ENCODE measurements at places on chromosomes 11 and 22.

DNA sequence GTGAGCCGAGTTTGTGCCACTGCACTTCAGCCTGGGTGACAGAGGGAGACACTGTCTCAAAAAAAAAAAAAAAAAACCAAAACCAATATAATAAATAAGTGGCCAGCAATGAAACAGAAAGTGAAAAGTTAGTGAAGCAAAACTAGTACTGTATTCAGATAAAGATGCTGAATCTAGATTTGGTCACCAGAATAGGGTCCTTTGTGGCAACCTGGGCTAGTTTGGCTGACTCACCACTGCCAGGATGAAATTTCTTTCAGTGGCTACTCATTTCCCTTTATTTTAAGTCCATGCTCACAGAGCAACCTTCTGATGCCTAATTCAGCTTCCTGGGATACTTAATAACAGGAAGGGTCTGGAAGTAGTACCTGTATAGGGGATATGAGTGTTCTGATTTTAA is 26.0 kb downstream of the LIMK2 start:
- no peaks in the 10 kb centered on the region for H3K36me3 ChIP-seq
- H3K4me3 ChIP-seq = no peak overlapping the region
- peaks cover 44% of the 10 kb centered on the region for H3K4me1 ChIP-seq

DNA sequence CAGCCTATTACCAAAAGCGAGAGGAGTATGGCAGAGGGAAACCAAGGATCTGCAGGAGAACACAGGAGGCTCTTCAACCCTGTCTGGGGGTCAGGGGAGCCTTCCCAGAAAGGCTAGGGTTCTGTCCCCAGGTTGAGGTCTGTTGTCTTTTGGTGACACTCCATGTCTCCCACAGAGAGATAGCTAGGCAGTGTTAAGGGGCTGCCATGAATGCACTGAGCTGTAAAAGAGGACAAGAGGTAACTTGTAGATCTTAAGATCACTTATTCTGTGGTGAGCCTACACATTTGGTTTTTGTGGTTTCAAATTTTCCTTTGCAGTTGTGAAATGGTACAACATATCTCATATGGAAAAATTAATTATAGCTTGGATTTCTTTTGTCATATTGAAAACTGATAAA is 6.0 kb upstream of the ACER3 start:
- no peak for DNase-seq
- H3K36me3 ChIP-seq = no peaks in the 10 kb centered on the region
- H3K27me3 ChIP-seq = no peaks in the 10 kb centered on the region
- H3K4me3 ChIP-seq = no peak overlapping the region

GRCh38 chr11:125939081-125939521 is 6.7 kb upstream of the VSIG10L2 start:
- H3K27me3 ChIP-seq = no peaks in the 10 kb centered on the region
- H3K4me3 ChIP-seq = no peak overlapping the region
- peaks cover 5% of the 10 kb centered on the region for H3K4me1 ChIP-seq
- DNase-seq = peak; percentile 16

- H3K4me1 ChIP-seq = no peaks in the 10 kb centered on the region
- H3K36me3 ChIP-seq = no peaks in the 10 kb centered on the region
- no peak overlapping the region for H3K4me3 ChIP-seq
- no peaks in the 10 kb centered on the region for H3K27me3 ChIP-seq
These were observed 96.1 kb downstream of the SYT9 start for GRCh38 chr11:7347611-7348431.

DNA sequence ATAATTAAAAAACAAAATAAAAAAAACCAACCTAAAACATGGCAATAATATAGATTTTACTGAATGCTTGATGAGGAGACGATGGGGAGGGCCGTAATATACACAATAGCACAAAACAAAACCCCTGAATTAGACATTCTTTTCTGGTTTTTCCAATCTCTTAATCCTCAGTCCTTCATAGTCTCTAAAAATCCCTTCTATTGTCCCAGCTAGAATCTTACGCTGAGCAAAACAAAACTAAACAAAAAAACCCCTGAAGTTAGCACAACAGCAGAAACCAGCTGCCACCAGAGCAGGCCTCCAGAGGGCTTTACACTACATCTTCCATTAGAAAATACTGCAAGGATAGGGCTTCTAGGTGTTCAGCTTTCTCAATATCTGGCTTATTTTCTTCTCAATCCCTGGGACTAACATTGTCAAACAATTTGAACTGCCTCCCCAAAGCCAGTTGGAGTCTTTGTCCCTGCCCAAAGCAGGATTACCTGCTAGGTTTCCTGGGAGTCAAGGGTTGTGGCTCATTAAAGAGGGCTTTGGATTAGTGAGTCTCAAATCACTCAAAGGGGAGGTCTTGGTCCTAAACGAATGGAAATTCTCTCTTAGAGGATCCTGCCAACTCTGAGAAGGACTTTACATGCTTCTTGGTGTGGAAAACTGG is 2.1 kb upstream of the RNF26 start:
- H3K36me3 ChIP-seq = peaks cover 13% of the 10 kb centered on the region
- H3K27ac ChIP-seq = no peak overlapping the region
- no peak overlapping the region for H3K4me3 ChIP-seq
- no peaks in the 10 kb centered on the region for H3K27me3 ChIP-seq

DNA sequence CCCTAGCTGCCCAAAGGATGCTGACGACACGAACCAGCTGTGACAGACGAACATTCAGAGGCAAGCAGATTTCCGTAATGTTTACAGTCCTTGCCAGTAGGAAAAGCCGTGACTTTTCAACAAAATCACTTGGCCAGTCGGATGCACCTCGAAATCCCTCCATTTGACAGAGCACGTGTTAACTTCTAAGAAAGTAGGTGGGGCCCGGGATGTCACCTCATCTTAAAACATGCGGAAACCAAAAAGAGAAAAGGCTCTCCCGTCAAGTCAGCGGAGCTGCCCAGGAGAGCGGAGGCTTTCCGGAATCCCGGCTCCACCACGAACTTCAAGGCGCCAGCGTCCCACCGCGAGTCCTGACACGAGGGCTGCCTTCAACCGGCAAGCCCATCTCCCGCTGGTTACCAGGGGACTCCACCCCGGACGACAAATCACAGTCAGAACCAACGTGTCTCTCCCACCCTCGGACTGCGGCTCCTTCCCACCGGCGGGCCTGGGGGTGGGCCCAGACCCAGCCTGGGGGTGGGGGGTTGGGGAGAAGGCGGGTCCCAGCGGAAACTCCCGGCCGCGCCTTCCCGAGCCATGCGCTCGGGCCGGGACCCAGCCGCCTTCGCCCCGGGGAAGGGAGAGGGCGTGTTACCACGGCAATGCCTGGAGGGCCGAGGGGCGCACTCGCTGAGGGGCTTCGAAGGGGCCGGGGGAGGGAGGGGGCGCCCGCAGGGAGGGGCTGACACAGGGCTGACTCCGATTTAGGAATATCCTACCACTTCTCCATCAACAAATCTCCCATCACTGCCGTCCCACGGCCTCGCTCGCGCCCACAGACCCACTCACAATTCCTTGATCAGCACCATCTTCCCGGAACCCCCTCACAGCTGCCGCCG is 475 bp downstream of the PITPNB start:
- H3K4me3 ChIP-seq = peak overlapping the region; percentile 96
- H3K4me1 ChIP-seq = peaks cover 18% of the 10 kb centered on the region
- DNase-seq = peak; percentile 26
- peak overlapping the region; percentile 79 for H3K27ac ChIP-seq
- H3K27me3 ChIP-seq = no peaks in the 10 kb centered on the region

GRCh38 chr11:59259867-59260475 is 47.2 kb upstream of the MPEG1 start:
- no peaks in the 10 kb centered on the region for H3K4me1 ChIP-seq
- H3K36me3 ChIP-seq = no peaks in the 10 kb centered on the region
- H3K27me3 ChIP-seq = no peaks in the 10 kb centered on the region

DNA sequence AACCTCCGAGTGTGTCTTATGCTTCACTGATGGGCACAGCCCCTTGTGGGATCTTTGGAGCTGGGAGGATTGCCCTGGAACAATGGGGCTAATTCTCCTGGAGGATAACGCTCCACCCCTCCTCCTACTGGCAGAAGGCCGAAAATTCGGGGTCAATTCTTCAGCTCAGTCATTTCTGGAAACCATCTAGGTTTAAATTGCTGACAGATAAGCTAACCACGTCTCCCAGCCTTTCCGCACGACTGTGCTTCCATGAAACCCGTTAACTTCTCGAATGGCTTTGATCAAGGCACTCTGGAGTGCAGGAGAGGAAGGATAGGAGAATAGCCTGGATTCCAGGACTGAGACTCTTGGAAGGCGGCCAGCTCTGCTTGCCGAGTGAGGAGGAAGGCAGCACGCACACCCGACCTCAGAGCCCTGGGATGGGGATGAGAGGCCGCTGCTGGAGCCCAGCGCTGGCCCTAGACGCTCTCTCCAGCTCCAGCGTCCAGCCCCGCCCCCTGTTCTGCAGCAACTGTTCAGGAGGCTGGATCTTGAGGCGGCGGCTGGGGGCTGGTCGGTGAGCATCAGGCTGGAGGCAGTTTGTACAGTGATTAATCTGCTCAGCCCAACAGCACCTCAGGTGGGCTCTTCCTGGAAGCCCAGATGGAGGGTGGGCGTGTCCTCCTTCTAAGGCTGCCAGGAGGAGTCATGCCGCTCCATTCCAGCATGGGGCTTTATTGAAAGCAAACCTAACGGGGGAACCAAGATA is 176.7 kb upstream of the NCAM1 start:
- no peak for DNase-seq
- H3K4me1 ChIP-seq = no peaks in the 10 kb centered on the region
- no peak overlapping the region for H3K27ac ChIP-seq
- peaks cover 3% of the 10 kb centered on the region for H3K27me3 ChIP-seq

DNA sequence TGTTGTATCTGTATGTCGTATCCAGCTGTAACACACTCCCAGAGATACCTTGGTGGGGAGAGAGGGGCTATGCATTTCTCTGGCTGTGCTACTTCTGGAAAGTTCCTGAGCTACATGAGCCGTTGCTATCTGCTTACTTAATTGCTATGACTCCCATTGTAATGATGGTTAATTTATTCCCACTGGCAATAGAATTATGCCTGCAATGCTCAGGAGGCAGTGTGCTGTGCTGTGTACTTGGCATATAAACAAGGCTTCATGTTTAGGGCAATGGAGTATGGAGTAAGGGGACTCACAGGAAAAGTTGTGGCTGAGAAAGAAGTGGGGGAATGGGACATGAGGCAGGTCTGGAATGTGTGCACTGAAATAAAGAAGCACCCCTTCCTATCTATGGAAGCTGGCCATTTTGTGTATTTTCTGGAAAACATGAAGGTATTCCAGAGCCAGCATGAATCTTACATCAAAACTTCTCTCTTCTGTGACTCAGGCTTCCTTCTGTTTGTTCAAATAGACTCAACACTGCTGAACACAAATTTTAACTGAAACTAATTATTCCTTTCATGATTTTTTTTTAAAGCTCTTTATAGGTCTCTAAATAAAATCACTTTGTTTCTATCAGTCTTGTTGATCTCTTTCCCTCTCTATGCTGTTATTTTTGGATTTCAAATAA is 40.6 kb downstream of the CD44 start:
- no peaks in the 10 kb centered on the region for H3K4me1 ChIP-seq
- H3K4me3 ChIP-seq = no peak overlapping the region
- H3K27me3 ChIP-seq = no peaks in the 10 kb centered on the region
- peaks cover 7% of the 10 kb centered on the region for H3K36me3 ChIP-seq
- DNase-seq = no peak

DNA sequence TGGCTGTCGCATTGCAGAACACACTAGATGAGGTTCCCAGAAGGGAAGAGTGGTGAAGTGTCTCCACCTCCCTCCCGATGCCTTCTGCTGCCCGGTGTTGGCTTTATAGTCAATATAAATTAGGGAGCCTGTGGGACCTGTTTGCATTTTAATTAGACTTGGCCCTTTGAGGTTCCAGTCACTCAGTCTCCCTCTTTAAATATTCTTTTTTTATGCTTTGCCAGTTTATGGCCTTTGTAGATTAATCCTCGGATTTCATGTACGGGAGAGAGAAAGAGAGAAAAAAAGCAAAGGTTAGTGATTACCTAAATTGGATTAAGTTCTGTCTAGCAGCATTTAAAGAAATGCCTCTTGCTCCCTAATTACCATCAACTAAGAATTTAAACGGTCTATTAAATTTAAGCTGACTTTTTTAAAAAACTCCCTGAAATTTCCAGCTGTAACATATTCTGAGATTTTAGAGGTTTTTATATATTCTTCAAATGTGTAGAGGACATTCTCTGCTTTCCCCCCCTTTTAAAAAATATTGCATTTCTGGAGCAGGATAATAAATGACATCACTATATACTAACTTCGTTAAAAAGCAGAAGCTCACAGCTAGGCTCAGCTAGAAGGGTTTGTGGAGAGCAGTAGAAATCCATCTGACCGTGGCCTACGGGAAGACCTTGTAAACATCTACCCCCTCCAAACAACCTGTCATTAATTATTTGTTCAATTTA is 84.4 kb downstream of the PRR5L start:
- peaks cover 5% of the 10 kb centered on the region for H3K4me1 ChIP-seq
- no peak overlapping the region for H3K4me3 ChIP-seq
- peaks cover 24% of the 10 kb centered on the region for H3K36me3 ChIP-seq
- H3K27me3 ChIP-seq = peaks cover 5% of the 10 kb centered on the region
- no peak for DNase-seq

DNA sequence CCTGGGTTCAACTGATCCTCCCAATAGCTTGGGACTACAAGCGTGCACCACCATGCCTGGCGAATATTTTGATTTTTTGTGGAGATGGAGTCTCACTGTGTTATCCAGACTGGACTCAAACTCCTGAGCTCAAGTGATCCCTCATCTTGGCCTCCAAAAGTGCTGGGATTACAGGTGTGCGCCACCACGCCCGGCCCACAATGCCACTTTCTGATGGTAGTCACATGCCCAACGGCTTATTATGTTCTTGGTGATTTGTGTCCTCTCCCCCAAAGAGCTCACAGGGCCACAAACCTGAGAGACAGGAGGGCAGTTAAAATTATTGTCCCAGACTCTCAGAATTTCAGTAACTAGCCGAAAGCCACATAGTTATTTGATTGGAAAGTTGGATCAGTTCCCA is 9.6 kb downstream of the GRIK4 start:
- H3K4me1 ChIP-seq = peaks cover 19% of the 10 kb centered on the region
- no peak overlapping the region for H3K4me3 ChIP-seq
- no peak overlapping the region for H3K27ac ChIP-seq
- DNase-seq = no peak
- no peaks in the 10 kb centered on the region for H3K36me3 ChIP-seq
- H3K27me3 ChIP-seq = peaks cover 6% of the 10 kb centered on the region

DNA sequence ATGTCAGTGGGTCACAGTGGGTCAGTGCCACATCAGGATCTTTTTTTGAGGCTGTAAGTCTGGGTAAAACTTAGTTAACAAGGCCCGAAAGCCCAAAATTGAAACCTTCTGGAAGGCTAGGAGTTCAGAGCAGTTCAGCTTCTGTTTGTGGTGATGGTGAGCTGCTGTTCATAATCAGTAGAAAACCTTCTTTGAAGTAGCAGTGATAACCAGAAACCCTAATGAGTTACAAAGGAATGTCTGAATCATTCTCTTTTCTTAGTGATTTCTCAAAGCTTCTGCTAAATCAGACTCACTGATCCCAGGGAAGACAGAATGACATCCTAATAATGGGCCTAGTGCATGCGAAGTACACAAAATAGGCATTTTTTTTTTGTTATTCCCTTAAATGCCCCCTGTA is 124.7 kb downstream of the PARVA start:
- DNase-seq = no peak
- H3K27ac ChIP-seq = no peak overlapping the region
- H3K27me3 ChIP-seq = no peaks in the 10 kb centered on the region
- peaks cover 10% of the 10 kb centered on the region for H3K36me3 ChIP-seq
- no peak overlapping the region for H3K4me3 ChIP-seq
